ENCODE measurements at places on chromosomes 5 and 9.

- no peak for DNase-seq
Measured at GRCh38 chr5:137084016-137084415, 415.1 kb downstream of the SPOCK1 start.

DNA sequence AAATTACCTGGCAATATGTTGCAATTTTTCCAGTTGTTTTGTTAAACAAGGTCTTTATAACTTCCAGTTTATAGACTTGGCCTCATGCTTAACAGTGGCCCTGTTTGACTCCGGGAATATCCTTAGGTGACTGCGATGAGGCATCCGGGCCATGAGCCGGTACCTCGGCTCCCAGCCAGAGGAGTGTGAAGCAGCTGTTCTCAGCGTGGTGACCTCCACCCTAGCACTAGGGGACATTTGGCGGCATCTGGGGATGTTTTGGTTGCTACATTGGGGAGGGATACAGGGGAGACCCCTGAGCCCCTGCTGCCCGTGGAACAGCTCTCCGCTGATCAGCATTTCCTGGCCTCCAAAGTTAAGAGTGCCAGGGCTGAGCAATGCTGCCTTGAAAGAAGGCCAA, 533.4 kb downstream of the IRX1 start:
- DNase-seq: no peak

DNA sequence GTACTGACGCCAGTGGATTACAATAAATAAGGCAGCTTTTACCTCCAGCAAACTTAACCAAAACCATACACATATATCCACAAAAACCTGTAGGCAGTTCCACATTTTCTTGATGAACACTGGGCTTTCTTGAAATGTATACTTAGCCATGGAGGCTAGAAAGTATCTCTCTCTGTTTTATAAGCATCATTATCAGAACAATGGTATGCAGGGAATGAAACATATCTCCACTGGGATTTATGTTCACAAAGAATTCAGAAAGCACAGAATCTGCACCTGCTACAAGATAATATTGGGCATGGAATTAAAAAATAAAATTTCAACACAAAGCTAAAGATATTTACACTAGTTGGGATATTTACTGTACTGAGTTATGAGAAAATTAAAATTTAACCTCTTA, 126.1 kb upstream of the RASA1 start:
- DNase-seq: no peak

DNA sequence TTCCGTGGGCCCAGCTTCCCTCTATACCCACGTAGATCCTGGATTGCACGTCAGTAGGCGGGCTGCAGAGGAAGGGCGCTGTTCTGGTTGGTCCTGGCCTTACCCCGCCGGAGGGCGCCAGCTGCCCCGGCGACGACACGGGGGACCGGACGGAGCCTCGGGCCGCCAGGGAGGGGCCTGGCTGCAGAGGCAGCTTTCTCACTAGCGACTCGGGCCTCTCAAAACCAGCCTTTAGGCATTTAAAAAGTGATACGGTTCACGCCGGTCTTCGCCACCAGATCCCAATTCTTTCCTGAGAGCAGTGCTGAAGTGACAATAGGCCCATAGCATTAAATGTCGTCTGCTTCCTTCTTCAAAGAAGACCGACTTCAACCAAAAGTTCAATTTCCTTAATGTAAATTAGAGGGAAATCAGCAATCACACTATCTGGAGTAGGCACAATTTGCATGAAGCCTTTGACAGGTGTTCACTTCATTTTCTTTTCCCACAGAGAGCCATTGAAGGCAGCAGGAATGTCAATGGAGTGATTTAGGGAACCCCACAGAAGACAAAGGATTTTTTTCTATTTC, 17.6 kb upstream of the UBE2D2 start:
- DNase-seq: peak; percentile 34

DNA sequence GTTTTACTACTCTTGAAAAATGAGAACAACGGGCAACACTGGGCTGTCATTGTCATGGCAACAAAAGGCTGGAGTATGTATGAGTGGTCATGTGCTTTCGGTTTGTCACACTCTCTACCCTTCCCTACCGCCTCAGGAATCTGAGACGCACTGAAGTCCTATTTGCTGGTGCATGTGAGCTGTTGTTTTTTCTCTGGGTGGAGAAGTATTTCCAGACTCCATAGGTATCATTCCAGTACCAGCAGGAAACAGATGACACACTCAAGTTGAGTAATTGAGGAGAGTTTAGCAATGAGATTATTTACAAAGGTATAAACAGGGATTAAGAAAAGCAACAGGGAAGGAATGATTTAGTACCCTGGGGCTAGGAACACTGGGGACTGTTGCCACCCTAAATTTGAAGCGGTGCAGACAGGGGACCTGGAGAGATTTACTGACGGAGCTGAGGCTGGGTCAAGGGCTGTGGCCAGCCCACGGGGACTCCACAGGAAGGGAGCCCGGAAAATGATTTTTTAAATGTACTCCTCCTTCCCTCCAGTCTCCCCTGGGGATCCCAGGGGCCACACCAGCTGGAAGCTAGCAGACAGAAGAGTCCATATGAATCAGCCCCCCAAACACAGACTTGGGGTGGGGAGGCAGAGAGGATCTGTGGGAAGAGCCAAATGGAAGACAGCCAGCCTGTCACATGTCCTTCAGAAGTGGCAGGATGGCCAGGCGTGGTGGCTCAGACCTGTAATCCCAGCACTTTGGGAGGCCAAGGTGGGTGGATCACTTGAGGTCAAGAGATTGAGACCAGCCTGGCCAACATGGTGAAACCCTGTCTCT, 13.2 kb upstream of the ZBTB43 start:
- DNase-seq: no peak

- DNase-seq: no peak
Measured at GRCh38 chr5:106290841-106291240, 1379.9 kb downstream of the EFNA5 start.

- DNase-seq: no peak
Measured at GRCh38 chr9:124220946-124221451, 36.8 kb upstream of the NEK6 start.

- DNase-seq: no peak
Measured at GRCh38 chr5:3595006-3595961, at the start of gene IRX1. Gene IRX1 (plus strand): TSS chr5:3595832. CDS start chr5:3596106, 274 bp downstream.

DNA sequence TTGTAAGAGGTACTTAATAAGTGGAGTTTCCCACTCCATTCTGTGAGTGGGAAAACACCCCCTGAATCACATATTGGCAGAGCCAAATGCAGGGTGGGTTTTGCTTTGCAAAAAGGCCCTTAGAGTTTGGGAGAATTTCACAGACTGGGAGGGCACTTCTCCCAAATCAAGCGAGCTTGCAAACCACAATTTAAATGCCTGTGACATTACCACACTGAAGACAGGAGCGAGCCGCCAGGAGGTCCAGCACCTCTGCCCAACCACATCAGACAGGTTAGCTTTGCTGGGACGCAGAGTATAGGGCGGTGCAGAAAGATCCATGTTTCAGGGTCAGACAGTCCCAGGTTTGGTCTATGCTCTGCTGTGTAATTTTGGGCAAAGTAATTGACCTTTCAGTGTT, 2.3 kb downstream of the ALAD start:
- DNase-seq: no peak

DNA sequence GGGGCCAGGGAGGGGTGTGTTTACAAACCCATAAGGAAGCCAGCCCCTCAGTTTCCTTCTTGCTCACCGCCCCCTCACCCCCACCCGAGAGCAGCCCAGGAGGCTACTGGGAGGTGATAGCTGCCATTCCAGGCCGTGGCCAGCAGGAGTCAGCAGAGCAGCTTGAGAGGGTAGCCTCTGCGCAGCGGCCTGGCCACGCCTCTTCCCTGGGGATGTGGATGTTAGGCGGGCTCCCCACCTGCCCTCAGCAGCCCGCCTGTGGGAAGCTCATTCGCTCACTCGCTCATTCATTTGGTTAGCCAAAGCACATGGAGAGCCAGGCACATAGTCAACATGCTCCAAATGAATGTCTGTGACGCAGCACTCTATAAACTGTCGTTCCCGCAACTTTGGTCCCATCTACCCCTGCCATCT, 6.1 kb upstream of the DPM2 start:
- peak; percentile 96 for DNase-seq

DNA sequence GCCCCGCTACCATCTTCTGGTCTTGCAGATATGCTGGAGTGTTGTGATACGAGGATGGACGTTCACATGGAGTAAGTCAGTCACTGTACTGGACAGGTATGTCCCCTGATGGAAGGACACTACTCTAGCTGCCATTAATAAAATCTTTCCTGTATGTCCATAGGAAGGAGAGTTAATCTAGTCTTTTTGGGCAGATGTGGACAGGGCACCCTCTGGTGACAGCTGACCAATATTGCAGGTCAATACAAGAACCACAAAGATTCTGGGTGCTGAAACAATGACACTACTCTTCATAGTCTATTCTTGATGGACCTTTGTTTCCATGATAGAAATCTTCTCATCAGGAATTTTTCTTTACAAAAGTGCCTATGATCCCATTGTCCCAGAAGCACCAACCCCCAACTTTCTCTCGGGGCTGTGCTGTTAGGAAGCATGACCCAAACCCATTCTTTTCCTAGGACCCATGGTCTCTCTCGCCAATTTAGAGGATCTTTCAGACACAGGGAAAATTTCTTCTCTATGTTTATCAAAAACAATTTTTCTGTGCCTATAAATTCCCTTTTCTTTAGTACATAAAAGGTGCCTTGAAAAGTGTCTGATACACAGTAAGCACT, 376.9 kb downstream of the DTWD2 start:
- no peak for DNase-seq

DNA sequence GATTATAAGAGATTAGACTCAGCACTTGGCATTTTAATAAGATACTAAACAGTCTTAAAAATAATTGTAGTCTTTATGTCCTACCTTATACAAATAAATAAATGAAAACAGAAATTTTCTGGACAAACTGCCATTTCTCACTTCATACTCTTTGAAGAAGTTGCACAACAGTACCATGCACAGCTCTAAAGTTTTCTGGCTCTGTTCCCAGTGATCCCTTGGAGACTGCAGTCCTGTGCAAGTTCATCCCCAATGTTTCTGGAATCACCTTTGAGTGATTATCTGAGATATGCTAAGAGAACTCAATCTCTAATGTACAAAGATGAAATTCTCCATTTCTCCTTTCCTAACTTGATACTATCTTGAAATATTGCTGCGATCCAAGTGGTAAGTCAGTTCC, 330.4 kb upstream of the EDIL3 start:
- DNase-seq: no peak

DNA sequence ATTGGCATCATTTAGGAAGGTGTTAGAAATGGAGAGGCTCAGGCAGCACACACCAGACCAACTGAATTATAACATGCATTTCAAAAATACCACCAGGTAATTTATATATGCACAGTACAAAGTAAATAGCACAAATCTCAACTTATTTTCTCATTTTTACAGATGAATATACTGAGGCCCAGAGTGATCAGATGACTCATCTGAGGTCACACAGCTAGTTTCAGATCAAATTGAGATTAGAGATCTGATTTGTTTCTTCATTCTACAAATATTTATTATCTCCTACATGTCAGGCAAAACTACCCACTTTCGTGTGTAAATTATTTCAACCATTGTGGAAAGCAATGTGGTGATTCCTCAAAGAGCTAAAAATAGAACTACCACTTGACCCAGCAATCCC, 507.1 kb downstream of the TLE4 start:
- DNase-seq: no peak

DNA sequence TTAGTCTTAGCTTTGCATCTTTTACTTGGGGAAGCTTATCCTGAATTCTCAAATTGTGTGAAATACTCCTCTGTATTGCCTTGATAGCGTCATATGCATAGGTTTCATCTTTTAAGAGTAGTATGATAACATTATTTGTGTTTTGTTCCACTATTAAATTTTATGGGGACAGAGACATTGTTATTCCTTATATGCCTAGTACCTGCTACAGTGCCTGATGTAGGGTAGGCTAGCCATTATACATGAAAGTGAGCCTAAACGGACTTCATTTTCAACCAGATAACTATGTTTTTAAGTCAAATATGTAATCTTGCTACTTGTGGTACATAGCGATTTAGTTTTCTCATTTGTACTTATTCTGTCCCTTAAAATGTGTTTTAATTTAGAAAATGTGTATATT, 105.9 kb downstream of the DMXL1 start:
- no peak for DNase-seq

DNA sequence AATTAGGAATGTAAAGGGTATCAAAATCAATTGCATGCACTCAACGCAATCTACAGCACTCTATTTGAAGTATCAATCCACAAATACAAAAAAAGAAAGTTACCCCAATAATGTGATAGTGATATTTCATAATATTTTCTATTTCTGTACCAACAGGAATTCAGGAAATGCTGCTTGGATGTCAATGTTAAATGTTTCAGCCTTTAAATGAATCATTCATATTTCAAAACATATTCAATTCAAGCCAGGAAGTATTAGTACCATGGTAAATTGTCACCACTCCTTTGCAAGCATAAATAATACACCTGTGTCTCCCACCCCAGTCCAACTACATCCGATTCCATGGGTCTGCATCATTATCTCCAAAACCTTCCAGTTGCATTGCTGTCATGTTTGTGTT, 1185.5 kb upstream of the CDH18 start:
- DNase-seq: no peak

GRCh38 chr5:87155106-87155505, 112.6 kb upstream of the RASA1 start:
- no peak for DNase-seq

GRCh38 chr5:43168175-43168574, 23.9 kb upstream of the NIM1K start:
- no peak for DNase-seq

- no peak for DNase-seq
Measured at GRCh38 chr9:82333671-82334070, 345.1 kb downstream of the SPATA31D1 start.

GRCh38 chr9:107928701-107929371, 439.3 kb upstream of the KLF4 start:
- DNase-seq: no peak

DNA sequence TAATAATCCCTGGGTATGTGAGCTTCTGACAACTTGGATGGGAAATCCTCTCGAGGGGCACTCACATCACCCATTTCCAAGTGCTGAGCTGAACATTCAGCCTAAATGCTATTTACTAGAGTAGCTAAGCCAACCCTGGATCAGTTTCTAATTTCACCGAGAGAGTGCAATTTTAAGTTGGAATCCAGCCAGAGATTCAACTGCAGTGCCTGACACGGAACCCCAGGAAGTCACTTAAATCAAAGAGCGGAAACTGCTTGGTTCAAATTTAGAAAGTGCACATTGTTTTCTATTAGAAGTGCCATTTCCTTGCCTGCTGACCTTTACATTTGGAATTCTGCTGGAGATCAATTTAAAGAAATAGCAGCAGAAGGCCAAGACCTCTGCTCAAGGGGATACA, 8.8 kb downstream of the SPRY4 start:
- DNase-seq: no peak

- peak; percentile 54 for DNase-seq
Measured at GRCh38 chr9:36504156-36504555, 68.5 kb upstream of the MELK start.

GRCh38 chr5:95671826-95672225, 11.0 kb downstream of the SPATA9 start:
- DNase-seq: no peak

- no peak for DNase-seq
Measured at GRCh38 chr9:81724242-81724889, 35.0 kb upstream of the TLE1 start.

All from dorsolateral prefrontal cortex (tissue), 122 donors.